ENCODE measurements at places on chromosomes 2 and 18.

GRCh38 chr2:148967578-148967977, 70.9 kb upstream of the LYPD6B start:
- DNase-seq: no peak

DNA sequence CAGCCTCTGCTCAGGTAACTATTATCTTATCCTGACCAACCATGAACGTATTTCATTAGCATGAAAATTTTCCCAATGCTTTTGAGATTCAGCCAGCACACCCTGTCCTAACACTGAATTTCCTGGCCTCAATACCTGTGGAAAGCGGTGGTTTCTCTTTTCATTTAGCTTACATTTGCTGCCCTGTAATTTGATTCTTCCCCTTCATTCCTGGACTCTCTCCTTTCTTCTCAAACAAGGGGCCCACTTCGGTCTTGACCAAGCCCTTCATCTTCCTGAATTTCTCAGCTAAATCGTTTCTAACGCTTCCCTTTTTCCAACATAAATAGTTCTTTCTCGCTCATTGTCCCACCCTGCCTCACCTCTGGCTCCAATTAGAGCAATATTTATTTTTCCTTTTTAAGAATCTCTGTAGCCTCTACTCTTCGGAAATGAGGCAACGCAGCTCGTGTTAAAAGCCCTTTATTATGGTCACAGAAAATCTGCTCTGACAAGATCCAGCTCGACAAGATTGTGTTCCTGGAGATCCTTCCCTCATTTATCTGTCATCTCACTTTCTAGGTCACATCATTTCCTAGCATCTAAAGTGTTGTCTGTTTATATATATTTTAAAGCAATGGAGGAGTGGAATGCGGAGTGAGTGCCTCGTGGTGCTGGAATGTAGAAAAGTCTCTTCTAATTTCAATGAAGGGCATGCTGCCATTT, 49.5 kb upstream of the BCL11A start:
- no peak for DNase-seq

DNA sequence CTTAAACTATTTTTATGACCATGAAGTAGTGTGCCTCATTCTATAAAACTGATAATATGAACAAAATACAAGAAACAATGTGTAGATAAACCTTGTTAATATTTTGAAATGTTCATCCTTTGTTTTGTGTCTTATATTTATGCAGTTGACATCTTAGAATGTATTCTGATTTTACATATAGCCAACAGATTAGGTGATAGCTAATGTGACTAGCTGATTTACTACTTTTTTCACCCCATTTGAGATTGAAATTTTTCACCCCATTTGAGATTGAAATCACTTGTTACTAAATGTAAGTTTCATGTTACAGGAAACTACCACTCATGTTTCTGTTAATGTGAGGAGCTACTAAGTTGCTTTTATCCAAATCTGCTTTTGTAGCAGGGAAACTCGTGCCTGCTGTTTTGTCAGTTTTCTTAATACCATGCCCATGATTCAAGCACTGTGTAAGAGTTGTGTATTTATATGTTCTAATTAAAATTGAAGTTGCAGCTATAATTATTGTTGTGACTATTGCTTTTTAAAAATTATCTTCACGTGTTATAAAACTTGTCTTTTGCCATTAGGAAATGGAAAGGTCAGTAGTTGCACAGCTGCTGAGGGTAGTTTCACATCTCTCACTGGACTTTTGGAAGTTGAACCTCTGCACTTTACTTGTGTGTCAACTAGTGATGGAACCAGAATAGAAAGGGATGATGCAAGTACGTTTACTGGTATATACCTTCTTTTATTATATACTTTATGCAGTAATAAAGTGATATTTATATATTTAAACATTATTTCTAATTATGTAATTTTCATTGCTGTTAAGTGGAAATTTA, 96.6 kb downstream of the BIRC6 start:
- DNase-seq: no peak

GRCh38 chr2:108634011-108634410, 85.3 kb upstream of the RANBP2 start:
- no peak for DNase-seq

GRCh38 chr18:3688690-3689089, 238.7 kb downstream of the TGIF1 start:
- no peak for DNase-seq

DNA sequence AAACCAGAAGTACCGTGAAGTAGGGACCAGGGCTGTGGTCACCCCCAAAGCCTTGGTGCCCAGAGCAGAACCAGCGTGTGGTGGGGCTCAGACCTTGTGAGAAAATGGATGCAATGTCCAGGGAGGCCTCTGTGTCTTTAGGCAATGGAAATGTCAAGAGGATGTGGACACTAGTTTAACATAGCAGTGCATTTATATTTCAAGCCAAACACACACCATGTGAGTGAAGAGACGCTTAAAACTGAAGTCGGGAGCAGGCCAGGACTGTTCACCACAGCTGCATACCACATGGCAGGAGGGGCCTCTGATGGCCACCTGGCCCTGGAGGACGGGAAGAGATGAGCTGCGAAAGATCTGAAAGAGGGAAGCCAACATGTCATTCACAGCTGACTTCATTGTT, 87.3 kb upstream of the LDLRAD4 start:
- no peak for DNase-seq

GRCh38 chr2:207264310-207264709, 98.6 kb upstream of the KLF7 start:
- no peak for DNase-seq

- no peak for DNase-seq
These were observed 55.2 kb upstream of the MAPRE2 start for GRCh38 chr18:34985963-34986362.

- DNase-seq: no peak
These were observed 6.2 kb downstream of the TTL start for GRCh38 chr2:112488201-112488600.

DNA sequence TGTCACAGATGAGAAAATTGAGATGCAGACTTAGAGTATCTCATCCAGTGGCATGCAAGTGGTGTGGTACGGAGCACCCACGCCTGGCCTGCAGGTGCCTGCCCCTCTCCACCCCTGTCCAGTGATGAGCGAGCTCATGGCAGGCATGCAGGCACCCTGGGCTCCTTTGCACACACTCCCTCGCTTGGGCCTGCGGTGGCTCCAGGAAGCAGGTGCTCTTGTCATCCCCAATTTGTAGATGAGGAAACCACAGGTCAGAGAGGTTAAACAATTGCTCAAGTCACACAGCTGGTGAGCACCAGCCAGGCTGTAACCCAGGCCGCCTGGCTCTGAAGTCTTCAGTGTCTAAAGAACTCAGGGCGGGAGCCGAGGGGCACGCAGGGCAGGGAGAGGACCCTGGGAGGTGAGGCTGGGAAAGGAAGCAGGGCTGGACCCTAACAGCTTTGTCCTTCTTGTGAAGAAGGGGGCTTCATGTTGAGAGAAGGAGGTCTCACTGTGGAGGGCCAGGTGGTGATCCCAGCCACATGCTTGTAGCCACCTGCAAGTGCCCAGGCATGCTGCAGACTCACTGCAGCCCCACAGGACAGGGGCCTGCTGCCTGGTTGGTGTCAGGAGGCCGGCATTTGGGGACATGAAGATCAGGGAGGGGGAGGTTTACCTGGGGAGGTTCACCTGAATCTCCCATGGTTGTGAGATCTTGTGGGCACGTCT, 166.2 kb downstream of the SH3RF3 start:
- no peak for DNase-seq

Data from stimulated activated CD4-positive, alpha-beta T cell treated with anti-CD3 and anti-CD28 coated beads, Interleukin-1b, Interleukin-23, amount 100 ng/mL, for 24 hours (primary cell).